ENCODE measurements at places on chromosomes 5 and 9. TPM values are rescaled to one million over a fixed set of nuclear protein-coding genes. Genes with fewer than 3 reads are reported as not detected.

AIF1L gene
- 397 TPM for total RNA-seq

ACOT12 gene
- total RNA-seq, result not detected

SAXO1 gene
- 0.35 TPM for total RNA-seq

FAM174A gene
- 21.1 TPM for total RNA-seq

LIX1 gene
- 33.4 TPM for total RNA-seq

ENTPD2 gene
- 9.3 TPM for total RNA-seq

MEIKIN gene
- 0.63 TPM for total RNA-seq

CENPK gene
- total RNA-seq, result 3.5 TPM

IFNA5 gene
- not detected for total RNA-seq

FAM120AOS gene
- total RNA-seq, result 53.2 TPM

SLC6A19 gene
- 2.2 TPM for total RNA-seq

ARHGEF39 gene
- total RNA-seq, result 0.72 TPM

PCDHB15 gene
- total RNA-seq, result 6.0 TPM

STXBP1 gene
- total RNA-seq, result 32.8 TPM

Measured in kidney (tissue), 22 donors.